ENCODE measurements at places on chromosomes 7 and 10.

DNA sequence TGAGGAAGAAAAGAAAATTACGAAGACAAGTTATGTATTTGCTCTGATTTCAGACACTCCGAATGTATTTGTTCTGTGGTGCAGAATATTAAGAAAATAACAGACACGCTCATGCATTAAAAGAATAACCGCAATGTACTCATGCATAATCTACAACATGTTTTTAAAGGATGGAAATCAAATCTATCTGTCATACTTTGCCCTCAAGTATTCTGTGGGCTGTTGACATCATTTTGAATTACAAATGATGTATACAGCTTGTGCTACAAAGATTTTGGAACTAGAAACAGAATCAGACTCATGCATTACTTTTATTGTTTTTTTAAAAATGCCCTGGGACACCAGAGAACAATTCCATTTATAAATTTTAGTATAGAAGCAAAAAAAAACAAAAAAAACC lies 69.9 kb downstream of the APBB1IP start:
- H3K27me3 ChIP-seq: no peaks in the 10 kb centered on the region
- no peak for DNase-seq
- H3K36me3 ChIP-seq: no peaks in the 10 kb centered on the region
- H3K4me1 ChIP-seq: no peaks in the 10 kb centered on the region
- H3K4me3 ChIP-seq: no peak overlapping the region

GRCh38 chr7:95481271-95482165 lies 4.2 kb upstream of the ASB4 start:
- H3K36me3 ChIP-seq: peaks cover 3% of the 10 kb centered on the region
- no peak for DNase-seq
- H3K4me1 ChIP-seq: no peaks in the 10 kb centered on the region
- H3K27ac ChIP-seq: no peak overlapping the region

DNA sequence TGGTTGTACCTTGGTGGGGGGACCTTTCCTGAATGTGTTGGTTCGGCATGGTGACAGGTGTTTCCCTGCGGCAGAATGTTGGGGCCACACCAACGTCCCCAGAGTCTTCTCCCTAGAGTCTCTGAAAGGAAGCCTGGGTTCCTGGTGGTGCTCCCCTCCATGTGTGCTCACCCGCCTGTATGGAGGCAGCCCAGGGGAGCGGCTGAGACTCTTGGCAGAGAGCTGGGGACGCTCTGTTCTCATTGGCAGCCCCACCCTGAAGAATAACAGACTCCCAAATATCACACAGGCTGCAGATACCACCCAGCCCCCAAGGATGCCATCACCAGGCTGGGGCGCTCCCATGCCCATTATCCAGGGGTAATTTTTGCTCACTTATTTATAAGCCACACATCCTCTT lies 34.8 kb downstream of the CHST12 start:
- no peak overlapping the region for H3K27ac ChIP-seq
- no peak for DNase-seq
- H3K27me3 ChIP-seq: no peaks in the 10 kb centered on the region
- no peaks in the 10 kb centered on the region for H3K4me1 ChIP-seq
- H3K36me3 ChIP-seq: peaks cover 3% of the 10 kb centered on the region

DNA sequence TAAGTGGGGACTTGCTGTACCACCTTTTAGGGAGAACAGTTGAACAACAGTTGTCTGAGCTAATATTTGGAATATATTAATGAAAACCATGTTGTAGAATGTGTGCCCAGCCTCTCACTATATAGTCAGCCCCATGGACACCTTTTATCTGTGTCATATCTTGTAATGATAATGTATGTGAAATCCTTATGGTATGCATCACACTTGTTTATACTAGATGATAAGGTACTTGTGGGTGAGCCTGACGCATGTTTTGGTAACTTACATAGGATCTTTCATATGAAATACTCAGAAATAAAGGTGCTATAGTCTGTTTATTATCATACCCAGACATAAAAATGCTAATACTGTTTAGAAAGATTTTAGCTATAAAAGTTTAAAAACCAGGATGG lies 32.8 kb downstream of the CAMK1D start:
- no peak for DNase-seq
- no peak overlapping the region for H3K4me3 ChIP-seq
- no peak overlapping the region for H3K27ac ChIP-seq
- no peaks in the 10 kb centered on the region for H3K36me3 ChIP-seq
- no peaks in the 10 kb centered on the region for H3K27me3 ChIP-seq
- no peaks in the 10 kb centered on the region for H3K4me1 ChIP-seq

DNA sequence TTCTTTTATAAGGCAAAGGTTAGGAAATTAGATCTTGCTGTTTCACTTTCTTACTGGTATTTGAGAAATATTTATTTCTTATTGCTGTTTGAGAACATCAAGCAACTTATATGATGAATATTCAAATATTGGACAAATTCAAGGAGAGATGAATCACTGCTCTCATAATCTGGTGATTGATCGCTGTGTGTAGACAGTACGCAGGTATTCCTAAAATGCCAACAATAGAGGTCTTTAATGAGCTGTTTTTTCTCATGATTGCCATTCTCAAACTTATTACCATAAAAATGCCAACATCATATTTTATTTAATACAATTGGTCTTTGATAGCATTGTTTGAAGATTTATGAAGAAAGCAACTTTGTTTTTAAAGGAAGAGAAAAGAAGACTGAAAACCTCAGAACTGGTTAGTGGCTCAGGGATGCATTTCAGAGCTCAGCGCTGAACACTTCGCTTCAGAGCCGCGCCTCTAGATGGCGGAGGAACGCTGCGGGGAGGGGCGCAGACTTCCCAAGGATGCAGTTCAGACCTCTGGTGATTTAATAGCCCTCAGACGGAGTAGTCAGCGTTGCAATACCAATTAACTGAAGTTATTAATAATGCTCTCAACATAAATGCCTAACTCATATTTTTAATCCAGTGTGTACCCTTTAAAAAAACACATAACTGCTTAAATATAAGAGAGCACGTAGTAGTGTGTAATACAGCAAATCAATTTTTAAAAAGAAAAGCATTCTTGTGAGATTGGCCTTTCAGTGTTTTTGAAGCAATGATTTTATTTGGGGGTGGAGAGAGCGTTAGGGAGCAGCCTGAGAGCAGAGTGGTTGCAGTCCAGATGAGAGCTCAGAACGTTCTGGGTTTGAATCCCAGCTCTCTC lies 38.5 kb upstream of the STEAP4 start:
- DNase-seq: peak; percentile 70
- H3K4me1 ChIP-seq: peaks cover 6% of the 10 kb centered on the region
- H3K27ac ChIP-seq: no peak overlapping the region
- no peak overlapping the region for H3K4me3 ChIP-seq
- no peaks in the 10 kb centered on the region for H3K36me3 ChIP-seq
